G401 (cell line): ENCODE measurements at places on chromosomes 11 and 22.

- DNase-seq = no peak
These were observed 1123.4 kb upstream of the RAG2 start for GRCh38 chr11:37721485-37721884.

DNA sequence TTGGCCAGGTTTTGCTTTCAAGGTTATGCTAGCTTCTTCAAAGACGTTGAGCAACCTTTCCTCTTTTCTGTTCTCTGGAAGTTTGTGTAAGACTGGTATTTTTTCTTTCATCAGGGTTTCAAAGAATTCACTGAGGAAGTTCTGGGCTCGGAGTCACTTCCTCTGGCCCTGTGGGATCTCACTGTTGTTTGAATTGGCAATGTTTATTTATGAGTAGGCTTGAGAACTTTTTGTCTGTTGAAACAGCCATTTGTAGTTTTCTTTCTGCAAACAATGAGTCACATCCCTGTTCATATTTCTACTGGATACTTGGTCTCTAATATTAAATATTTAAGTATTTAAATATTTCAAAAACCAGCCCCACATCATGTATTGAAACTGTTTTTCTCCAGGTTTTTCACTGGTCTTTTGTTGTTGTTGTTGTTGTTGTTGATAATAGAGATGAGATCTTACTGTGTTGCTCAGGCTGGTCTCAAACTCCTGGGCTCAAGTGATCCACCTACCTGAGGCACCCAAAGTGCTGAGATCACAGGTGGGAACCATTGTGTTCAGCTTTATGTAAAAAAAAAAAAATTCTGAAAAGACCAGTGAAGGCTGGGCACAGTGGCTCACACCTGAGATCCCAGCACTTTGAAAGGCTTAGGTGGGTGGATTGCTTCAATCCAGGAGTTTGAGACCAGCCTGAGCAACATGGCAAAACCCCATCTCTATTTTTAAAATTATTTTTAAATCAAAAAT, 26.9 kb downstream of the SUSD2 start:
- DNase-seq = peak; percentile 15

DNA sequence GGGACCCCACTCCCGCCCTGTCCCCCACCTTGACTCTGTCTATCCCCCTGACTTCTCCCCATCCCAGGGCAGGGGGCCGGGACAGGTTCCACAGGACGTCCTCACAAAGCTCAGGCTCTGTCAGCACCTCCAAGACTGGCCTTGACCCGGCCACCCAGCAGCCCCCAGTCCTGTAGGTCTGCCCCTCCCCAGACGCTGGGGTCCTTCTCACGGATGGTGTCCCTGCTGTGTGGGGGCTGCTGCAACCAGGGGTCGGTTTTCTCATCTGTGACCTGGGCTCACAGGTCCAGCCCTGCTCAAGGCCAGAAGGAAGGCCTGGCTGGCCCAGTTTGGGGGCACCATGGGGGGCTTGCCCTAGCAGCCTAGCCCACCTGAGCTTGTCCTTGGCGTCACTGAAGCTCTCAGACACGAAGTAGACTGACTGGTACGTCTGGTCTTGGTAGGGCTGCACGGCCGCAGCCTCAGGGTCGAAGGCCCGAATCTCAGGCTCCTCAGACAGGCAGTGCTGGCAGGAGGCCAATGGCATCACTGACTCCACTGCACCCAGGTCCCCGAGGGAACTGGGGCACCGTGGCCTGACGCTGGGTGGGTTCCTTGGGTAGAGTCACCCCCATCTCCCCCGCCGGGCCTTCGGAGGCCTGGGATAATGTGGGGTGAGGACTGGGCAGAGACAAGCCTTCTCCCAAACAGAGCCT, 4.0 kb upstream of the INS start:
- no peak for DNase-seq

DNA sequence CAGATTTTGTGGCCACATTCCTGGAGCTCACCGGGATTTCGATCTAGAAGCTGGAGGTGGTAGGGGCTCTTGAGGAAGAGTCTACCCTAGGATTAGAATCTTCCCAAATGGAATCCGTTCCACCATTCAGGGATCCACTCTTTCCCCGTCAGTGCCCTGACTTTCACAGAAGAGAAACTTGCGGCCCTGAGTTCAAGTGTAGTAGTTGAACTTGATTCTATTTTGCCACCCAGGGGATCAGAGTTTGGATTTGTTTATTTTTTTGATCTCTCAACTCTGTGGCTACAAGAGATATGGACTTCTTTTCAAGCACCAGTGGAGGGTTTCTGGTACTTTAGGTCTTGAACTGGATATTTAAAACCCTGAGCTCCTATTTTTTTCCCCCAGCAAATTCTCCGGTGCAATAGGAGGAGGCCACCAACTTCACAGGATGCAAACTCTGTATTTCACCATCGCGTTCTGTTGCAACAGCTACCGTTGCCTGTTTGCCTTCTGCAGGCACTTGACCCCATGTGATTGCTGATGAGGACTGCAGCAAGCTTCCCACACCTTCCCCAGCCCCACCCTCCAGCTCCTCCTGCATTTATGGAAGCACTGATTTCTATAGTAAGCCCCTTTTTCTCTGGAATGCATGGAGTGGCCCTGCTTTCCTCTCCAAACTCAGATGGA, 14.8 kb upstream of the MRGPRF start:
- no peak for DNase-seq

- no peak for DNase-seq
These were observed 2.6 kb downstream of the HDAC10 start for GRCh38 chr22:50248196-50249081.

GRCh38 chr11:132337819-132338416, 967.5 kb downstream of the NTM start:
- DNase-seq = no peak

GRCh38 chr11:84673753-84674152, 953.4 kb downstream of the DLG2 start:
- DNase-seq = peak; percentile 69

GRCh38 chr11:65182258-65183170, 786 bp downstream of the CAPN1 start:
- DNase-seq = peak; percentile 78
